ENCODE measurements at places on chromosomes 3 and 15.
A peak's percentile ranks its signal among the peaks of the same experiment; 100 is the strongest.

- no peak for DNase-seq
These were observed 954.2 kb downstream of the CADM2 start for GRCh38 chr3:85912980-85913379.

DNA sequence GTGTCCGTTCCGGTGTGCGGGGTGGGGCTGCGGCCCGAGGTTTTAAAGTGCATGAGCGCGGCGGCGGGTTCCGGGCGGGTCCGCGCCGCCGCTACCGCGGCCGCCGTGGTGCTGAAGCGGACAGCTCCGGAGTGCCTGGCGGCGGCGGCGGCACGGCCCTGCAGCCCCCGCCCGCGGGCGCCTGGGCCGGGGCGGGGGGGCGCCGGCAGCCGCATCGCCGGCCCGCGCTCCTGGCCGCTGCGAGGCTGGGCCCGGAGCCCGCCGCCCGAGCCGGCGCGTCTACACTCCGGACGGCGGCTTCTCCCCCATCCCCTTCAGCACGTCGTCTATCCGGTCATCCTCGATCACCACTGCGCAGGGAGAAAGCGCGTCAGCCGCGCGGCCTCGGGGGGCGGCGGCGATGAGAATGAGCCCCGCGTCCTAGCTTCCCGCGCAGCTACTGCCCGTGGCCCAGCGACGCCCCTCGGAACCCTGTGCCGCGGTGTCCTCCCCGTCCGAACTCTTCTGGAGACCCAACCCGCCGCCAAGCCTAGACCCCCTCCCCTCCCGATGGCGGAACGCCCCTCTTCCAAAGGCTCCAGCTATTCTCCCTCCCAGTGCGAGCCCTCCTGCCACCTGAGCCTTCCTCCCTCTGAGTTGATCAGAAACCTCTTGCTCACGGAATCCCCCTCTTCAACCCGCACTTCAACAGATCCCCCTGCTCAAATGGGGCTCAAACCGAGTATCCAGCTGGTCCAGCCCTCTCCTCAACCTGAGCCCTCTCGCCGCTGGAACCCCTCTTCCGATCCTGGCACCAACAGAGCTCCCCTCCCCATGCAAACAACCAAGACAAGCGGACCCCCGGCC is 1.3 kb downstream of the CAMK2N2 start:
- DNase-seq = peak; percentile 40

DNA sequence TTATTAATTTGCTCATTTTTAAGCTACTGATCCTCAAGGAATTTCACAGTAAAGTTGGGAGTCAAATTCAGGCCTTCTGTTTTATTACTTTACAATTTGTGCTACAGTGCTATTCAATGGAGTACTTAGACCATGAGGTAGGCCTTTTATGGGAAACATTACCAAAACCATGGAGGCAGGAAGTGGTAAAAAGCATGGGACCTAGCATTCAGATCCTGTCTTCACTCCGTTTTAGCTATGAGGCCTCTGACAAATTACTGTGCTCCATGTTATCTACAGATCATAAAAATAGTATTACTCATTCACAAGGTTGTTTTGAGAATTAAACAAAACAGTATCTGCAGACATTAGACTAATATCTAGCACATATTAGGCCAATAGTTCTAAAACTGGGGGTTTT is 140.6 kb upstream of the SLITRK3 start:
- DNase-seq = no peak

DNA sequence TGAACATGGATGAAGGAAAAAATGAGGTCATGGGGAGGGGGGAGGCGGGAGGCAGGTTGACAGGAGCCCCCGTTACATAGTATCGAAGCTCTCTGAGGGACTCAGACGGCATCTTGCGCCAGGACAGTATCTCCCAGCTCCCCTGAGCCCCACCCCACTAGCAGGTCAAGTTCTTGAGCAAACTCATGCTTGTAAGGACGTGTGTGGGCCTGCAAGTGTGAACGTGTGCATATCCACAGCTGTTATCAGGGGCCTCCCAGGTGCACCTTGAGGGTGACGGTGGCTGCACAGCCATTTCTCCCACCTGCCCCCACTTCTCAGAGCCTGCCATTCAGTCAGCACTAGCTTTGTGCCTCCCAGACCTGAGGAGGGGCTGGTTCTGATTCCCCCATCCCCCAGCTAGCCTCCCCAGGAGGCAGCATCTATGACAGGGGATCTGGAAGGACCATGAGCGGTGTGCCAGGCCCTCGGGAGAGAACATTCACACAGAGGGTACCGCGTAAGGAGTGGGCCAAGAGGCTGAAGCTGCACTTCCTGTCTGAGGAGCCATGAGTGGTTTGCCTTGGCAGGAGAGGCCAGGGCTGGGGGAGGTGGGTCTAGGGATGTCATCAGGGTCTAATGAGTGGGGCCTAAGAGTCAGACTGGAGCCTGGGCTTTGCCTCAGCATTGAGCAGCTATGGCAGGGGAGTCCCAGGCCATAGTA is 2.9 kb downstream of the SEMA3F start:
- DNase-seq = no peak

GRCh38 chr15:67146875-67147381 is 81.5 kb downstream of the SMAD3 start:
- DNase-seq = peak; percentile 29

- DNase-seq = no peak
These were observed 31.0 kb downstream of the FSTL1 start for GRCh38 chr3:120419797-120420196.

- DNase-seq = no peak
These were observed 326.7 kb upstream of the THBS1 start for GRCh38 chr15:39254181-39254580.

GRCh38 chr3:102715030-102715697 is 280.3 kb downstream of the ZPLD1 start:
- no peak for DNase-seq

DNA sequence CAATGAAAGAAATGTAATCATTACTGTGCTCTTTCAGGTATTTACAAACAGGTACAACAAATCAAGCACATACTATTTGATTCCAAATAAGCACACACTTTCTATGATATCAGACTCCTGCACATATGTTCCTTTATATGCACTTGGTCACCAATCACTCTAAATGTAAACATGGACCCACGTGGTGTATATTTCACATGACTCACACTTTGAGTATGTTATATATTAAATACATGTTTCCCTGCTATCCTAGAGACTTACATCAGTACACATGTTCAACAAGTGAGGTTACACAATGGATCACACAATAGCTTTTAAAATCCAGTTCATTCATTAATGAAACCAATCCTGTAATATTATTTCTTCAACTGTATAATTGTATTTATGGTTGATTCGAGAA is 683.5 kb downstream of the NR2F2 start:
- DNase-seq = no peak

GRCh38 chr3:94543161-94543560 is 480.3 kb downstream of the NSUN3 start:
- DNase-seq = no peak

DNA sequence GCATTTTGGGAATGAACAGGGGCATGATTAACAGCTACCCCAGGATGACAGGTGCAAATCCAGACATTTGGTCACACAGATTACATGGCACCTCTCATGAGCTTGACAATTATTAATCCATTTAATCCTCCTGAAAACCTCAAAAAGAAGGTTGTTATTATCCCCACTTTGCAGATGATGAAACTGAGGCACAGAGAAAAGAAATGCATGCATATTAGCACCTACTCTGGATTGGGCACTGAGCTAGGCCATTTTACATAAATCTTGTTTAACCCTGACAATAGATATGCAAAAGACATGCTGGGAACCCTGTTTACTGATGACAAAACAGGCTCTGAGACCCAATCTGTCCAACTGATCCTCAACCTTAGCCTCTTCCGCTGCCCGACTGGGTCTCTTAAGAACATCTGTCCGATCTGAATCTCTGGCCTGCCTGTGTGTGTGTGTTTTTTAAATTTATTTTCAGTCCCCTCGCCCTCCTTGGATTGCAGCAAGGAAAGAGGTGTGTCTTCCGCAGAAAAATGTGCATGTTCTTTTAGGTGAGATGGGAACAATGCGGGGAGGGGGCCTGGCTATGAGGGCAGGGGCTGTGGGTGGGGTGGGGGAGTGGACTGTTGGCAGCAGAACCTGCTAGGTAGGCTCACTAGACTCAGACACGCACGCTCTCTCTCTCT is 162.5 kb downstream of the WNT7A start:
- DNase-seq = no peak
